ENCODE measurements at places on chromosomes 7 and 10.

DNA sequence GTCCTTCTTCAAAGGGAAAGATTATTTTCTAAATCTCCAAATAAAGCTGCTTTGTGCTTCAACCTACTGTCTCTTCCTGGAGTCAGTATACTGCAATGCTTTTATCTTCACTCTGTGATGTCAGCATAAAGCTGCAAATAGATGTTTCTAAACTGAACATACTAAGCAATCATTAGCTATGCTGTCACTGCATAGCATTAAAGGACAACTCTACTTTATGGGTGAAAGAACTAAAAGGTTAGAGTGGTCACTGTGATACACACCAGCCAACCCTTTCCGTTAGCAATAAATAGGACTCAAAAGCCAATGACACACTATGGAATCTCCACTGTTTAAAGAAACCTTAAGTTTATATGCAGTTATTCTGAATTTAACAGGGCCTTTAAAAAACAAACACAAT, 1.8 kb downstream of the CCDC186 start:
- no peaks in the 10 kb centered on the region for H3K4me1 ChIP-seq
- no peak overlapping the region for H3K4me3 ChIP-seq
- H3K27ac ChIP-seq: peak overlapping the region; percentile 98
- DNase-seq: no peak

- H3K27ac ChIP-seq: no peak overlapping the region
- H3K27me3 ChIP-seq: no peaks in the 10 kb centered on the region
- no peaks in the 10 kb centered on the region for H3K4me1 ChIP-seq
- no peak overlapping the region for H3K4me3 ChIP-seq
- DNase-seq: no peak
Measured at GRCh38 chr10:131162866-131163843, 148.4 kb downstream of the TCERG1L start.

DNA sequence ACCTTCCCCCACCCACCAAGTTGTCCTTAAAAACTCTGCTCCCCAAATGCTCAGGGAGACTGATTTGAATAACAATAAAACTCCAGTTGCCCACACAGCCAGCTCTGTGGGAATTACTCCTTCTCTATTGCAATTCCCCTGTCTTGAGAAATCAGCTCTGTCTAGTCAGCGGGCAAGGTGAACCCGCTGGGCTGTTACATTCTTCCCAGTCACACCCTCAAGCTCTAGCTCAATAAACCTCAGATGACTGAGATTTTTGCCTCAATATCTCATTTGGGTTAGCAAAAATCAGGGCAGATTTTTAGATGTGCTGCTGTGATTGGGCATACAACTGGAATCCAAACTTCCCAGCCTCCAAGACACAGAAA, 32.9 kb downstream of the SVOPL start:
- no peaks in the 10 kb centered on the region for H3K27me3 ChIP-seq
- H3K27ac ChIP-seq: no peak overlapping the region
- DNase-seq: no peak

DNA sequence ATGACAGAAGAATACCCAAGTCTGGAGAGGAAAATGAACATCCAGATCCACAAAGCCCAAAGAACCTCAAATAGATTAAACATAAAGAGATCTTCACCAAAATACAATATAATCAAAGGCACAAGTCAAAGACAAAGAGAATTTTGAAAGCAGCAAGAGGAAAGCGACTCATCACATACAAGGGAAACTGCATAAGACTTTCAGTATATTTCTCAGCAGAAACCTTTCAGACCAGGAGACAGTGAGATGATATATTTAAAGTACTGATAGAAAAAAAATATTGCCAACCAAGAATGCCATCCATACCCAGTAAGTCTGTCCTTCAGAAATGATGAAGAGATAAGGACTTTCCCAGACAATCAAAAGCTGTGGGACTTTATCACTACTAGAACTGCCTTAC, 81.5 kb upstream of the GALNT17 start:
- H3K36me3 ChIP-seq: no peaks in the 10 kb centered on the region
- no peak overlapping the region for H3K4me3 ChIP-seq
- DNase-seq: no peak
- no peaks in the 10 kb centered on the region for H3K4me1 ChIP-seq

DNA sequence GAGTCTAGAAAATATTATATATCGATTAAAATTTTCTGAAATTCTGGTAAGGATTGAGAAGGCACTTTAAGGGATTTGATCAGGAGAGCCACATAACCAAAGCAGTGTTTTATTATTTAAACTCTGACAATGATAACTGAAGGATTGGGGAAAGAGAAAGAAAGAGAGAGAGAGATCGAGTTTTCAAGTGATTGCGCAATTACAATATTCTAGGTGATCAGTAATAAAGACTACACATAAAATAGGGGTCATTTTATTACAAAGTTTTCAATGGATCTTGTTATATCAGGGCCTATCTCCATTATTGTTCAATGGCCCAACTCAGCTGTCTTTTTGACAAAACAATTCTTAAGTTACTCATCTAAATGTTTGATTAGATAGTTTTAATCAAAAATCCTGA, 541.5 kb upstream of the ZWINT start:
- H3K27me3 ChIP-seq: no peaks in the 10 kb centered on the region
- no peak overlapping the region for H3K27ac ChIP-seq
- DNase-seq: no peak
- H3K4me1 ChIP-seq: no peaks in the 10 kb centered on the region
- no peak overlapping the region for H3K4me3 ChIP-seq
